ENCODE measurements at places on chromosomes 12 and 14. TPM values are rescaled to one million over a fixed set of nuclear protein-coding genes. Genes with fewer than 3 reads are reported as not detected.
A peak's percentile ranks its signal among the peaks of the same experiment; 100 is the strongest.

The KCNK10 gene
- not detected for total RNA-seq

The SPIC gene
- not detected for total RNA-seq

The BDKRB2 gene
- total RNA-seq = 0.07 TPM

The CLMN gene
- total RNA-seq = 3.5 TPM

The CCDC197 gene
- total RNA-seq = not detected

The AQP5 gene
- not detected for total RNA-seq

The KRT86 gene
- total RNA-seq = 1.2 TPM

DNA sequence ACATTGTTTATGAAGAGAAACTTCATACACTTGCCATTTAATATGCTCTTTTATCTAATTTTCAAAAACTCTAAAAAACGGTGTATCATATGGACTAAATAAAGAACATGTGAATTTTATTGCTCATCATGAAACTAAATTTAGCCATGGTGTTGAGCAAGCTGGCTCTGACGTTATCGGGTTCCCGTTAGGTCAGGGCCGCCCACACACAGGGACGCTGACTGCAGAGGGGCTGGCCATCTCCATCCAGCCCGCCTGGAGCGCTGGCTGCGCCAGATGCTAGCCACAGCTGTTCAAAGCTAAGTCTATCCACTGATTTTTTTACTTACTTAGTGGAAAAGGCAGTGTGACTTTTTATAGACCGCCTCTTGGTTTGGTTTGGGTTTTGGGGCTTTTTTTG lies 36.5 kb upstream of the DYNC1H1 start:
- no peak for DNase-seq

GRCh38 chr12:124604264-124604680 lies 36.9 kb upstream of the NCOR2 start:
- no peak for DNase-seq

- DNase-seq = no peak
Measured at GRCh38 chr14:21436567-21437062, 19.3 kb downstream of the CHD8 start.

GRCh38 chr14:104217486-104218360 lies 79.3 kb downstream of the KIF26A start:
- no peak for DNase-seq

- DNase-seq = no peak
Measured at GRCh38 chr12:67989184-67989920, at the start of gene IFNG-AS1. IFNG-AS1 (plus strand) TSS chr12:67989447.

GRCh38 chr12:14510574-14510973 lies 57.1 kb downstream of the PLBD1 start:
- DNase-seq = no peak

DNA sequence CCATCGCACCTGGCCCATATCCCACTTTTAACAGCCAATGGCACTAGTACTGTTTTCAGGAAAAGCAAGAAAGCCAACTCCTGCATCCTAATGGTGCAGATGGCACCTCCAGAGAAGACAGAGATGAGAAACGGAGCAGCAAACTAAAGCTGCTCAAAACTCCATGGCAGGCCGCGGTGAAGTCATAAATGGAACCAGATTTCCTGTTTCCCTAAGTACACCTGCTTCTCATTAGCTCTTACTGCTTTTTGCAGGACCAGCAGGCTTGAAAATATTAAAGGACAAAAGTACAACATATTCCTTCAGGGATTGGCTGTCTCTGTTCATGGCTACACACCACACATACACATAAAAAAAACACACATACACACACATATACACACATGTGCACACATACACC lies 36.7 kb upstream of the LGALS3 start:
- no peak for DNase-seq

GRCh38 chr14:96103560-96104460 lies 64.6 kb downstream of the C14orf132 start:
- DNase-seq = no peak

DNA sequence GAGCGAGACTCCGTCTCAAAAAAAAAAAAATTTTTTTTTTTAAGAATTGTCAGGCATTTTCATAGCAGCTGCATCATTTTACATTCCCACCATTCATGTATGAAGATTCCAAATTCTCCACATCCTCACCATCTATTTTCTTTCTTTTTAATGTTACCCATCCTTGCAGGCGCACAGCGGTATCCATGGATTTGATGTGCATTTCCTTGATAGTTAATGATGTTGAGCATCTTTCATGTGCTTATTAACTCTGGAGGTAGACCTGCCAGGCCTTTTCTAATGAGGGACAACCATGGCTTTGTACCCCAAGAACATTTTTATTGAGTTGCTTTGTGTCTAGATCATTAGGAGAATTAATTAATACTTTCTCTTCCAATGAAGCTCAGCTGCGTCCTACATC lies 1.6 kb upstream of the RNF34 start:
- no peak for DNase-seq

- DNase-seq = no peak
Measured at GRCh38 chr12:105552056-105552455, 221.6 kb downstream of the C12orf75 start.

DNA sequence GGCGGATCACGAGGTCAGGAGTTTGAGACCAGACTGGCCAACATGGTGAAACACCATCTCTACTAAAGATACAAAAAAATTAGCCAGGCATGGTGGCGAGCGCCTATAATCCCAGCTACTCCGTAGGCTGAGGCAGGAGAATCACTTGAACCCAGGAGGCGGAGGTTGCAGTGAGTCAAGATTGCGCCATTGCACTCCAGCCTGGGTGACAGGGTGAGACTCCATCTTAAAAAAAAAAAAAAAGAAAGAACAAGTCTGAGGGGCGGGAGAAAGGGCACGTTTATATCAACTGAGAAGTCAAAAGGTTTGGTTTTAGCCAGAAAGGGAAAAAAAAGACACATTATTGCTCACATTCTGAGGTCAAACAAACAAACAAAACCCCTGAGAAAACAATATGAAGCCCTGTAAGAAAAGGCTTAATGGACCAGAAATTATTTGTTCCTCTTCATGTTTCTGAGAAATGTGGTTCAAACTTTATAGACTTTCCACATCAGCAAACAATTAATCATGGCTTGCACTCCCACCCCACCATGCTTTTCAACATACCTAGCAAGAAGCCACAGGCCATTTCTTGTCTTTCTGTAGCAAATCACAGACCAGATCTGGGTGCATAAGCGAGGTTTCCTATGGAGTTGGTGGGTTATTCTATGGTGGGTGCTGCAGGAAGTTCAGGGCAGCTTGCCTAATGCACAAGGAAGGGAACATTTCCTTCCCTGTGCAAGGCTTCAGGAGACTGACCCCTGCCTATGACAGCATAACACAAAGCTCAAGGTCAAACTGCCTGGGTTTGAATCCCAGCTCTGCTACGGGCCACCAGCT lies 80.1 kb downstream of the SSPN start:
- DNase-seq = peak; percentile 91

GRCh38 chr14:43621282-43621681 lies 885.8 kb downstream of the FSCB start:
- no peak for DNase-seq
